ENCODE measurements at places on chromosomes 5 and 9.

DNA sequence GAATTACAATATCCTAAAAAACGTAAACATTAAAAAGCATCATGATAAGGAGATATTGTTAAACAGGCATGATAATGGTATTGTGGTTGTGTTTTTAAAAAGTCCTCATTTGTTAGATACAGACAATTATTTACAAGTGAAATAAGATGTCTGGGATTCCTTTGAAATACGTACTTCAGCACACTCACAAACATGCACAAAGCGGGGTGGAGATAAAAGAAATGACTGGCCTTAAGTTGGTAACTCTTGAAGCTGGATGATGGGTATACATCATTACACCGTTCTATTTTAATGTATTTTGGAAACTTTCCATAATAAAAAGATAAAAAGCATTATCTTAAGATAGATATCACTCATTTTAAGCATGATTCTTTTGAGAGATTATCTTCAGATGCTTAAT, 1.0 kb downstream of the FAM200C start:
- DNase-seq, result no peak

DNA sequence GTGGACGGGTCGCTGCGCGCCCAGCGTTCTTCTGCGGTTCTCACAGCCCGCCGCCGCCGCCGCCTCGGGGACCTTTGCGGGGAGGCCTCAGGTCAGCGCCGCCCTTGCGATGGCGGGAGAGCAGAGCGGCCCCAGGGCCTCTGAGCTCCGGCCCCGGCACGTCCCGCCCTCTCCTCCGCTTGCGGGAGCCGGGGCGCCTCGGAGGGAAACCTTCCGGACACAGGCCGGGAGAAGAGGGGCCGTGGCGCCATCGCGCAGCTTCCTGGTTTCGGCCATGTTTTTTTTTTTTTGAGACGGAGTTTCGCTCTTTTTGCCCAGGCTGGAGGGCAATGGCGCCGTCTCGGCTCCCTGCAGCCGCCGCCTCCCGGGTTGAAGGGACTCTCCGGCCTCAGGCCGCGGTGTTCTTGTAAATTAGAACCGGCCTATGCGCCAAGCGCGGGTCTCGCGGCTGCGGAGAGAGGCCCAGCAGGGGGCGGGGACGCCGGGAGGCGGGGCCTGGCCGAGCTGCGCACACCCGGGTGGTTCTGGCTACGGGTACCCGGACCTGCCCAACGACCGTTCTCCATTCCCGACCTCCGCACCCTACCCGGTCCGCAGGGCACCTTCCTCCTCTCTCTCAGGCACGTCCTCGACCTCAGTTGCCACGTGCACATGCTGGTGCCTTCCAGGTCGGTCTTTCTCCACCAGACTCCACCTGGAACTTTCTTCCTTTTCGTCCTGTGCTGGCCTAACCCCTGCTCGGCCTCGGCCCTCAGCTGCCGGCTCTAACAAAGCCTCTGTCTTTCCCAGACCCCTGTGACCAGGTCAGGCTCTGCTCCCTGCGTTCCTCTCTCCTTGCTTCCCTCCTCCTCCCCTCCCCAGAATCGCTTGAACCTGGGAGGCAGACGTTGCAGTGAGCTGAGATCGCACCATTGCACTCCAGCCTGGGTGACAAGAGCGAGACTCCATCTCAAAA, 28.8 kb upstream of the MGAT1 start:
- peak; percentile 64 for DNase-seq

DNA sequence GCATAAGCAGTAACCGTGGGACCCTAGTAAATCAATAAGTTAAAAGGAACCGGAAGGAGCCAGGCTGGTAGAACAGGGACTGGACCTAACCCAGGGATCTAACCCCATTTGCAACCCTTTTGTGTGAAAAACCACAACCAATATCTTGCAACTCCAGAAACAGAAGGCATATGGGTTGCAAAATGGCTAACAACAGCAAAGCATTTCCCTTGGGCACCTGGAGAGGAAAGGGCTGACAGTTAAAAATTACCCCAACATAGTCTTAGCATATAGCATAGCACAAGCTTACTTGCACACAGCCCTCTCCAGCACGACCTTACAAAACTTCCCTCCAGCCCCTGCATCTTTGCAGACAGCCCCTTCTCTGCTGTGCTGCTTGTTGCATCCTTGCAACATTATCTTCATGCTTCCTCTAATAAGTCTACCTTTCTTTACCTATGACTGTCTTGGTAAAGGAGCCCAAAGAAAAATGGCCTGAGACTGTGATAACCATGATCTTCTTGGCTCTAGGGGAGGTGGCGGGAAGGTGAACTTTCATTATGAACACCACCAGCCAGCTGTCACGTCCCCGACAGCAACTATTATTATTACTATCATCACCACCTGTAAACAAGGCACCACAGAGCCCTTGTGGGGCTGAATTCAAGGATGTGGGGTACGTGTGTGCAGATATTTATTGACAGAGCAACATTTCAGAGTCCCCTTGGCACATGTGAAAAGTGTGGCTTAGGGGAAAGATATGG, 49.8 kb downstream of the PRRC1 start:
- DNase-seq, result no peak

DNA sequence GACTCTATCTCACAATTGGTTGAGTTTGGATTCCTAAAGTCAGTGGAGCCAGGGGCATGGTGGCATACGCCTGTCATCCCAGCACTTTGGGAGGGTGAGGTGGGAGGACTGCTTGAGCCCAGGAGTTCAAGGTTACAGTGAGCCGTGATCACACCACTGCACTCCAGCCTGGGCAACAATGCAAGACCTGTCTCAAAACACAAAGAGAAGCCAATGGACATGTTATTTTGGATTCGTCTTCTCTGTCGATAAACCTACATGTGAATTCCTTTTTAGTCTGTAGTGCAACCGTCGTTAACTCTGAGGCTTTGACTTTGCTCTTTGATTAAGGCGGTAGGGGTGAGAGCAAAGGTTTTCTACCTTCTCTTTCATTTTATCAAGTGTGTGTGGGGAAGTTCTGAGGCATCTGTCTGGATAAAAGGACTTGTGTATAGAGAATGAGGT, 142.7 kb downstream of the KDM4C start:
- DNase-seq, result no peak

DNA sequence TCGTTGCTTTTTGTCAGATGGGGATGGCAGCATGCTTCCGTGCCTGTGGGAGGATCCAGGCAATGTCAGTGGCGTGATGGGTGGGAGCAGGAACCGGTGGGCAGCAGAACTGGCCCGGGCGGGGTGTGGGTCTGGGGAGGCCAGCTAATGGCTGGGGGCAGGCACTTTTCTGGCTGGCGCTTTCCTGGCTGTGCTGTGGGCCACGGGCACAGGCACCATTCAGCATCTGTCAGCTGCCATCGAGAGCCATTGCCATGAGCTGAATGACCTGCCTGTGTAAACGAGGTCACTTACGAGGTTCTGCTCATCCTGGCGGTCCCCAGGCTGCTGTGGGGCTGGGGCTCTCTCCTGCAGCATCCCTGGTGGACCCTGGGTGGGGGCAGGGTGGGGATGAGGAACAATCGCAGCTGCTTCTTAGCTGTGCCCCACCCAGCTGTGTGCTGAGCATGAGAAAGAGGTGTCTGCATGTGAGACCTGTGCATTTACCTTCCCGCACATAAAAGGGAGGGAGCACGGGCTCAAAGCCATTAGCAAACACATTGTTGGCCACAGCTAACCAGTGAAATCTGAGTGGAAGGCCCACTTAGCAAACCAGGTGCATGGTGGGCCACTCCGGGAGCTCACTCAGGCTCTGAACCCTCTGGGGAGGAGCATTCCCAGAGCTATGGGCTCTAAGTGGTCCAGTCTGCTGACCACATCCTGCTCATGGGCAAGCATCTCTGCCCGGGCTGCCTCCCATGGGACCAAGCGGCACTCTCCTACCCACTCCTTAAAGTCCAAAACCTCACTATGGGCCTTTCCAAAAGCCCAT, 41.3 kb upstream of the OLFM1 start:
- no peak for DNase-seq

GRCh38 chr9:77424993-77425392, 223.1 kb downstream of the GNA14 start:
- DNase-seq, result no peak

GRCh38 chr9:132152231-132152630, 9.6 kb upstream of the NTNG2 start:
- DNase-seq, result no peak

DNA sequence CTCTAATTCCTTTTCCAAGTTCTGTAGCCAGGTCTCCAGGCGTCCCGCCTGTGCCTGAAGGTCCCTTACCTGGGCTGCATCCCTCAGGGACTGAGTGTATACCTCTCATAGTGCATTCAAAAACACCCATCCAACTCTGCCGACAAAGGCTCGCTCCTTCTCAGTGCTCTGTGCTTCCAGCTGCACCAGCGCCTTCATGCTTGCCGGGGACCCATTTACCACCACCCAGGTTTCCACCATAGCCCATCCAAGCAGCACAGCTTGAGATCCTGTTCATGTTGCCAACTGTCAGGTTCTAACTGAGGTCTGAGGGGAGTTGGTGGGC, 794.5 kb downstream of the EFNA5 start:
- DNase-seq, result no peak

DNA sequence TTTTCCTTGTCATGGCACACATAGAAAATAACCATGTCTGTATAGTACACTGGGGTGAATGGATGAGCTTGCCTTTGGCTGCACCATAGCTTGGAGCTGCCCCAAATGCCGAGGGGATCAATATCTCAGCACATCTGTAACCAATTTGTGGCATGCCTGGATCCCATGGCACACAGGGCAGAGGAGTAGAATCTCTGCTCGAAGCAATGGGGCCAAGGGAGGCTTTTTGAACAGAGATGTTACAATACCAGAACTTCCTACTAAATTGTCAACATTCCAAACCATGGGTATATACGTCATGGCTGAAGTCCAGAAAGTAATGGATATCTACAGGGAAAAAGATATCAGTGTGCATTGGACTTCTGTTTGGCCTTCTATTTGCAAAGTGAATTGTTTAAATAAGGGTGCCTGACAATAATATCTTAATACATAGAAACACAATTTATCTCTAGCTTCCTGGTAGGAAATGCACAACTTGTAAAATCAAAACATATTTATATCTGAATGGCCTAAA, 39.0 kb downstream of the ESM1 start:
- no peak for DNase-seq

- DNase-seq, result no peak
These were observed 194.1 kb upstream of the EFNA5 start for GRCh38 chr5:107864793-107865192.
